ENCODE measurements at places on chromosomes 12 and 14.

DNA sequence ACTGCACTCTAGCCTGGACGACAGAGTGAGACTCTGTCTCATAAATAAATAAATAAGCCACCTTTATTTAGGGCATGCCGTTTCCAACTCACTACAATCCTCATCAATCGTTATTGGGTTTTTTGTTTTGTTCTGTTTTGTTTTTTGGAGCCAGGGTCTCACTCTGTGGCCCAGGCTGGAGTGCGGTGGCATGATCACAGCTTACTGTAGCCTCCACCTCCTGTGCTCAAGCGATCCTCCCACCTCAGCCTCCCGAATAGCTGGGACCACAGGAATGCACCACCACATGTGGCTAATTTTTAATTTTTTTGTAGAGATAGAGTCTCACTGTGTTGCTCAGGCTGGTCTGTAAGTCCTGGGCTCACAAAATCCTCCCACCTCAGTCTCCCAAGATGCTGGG, 3.6 kb upstream of the ANAPC5 start:
- no peak for DNase-seq

GRCh38 chr14:65753061-65753460, 340.5 kb downstream of the FUT8 start:
- no peak for DNase-seq

DNA sequence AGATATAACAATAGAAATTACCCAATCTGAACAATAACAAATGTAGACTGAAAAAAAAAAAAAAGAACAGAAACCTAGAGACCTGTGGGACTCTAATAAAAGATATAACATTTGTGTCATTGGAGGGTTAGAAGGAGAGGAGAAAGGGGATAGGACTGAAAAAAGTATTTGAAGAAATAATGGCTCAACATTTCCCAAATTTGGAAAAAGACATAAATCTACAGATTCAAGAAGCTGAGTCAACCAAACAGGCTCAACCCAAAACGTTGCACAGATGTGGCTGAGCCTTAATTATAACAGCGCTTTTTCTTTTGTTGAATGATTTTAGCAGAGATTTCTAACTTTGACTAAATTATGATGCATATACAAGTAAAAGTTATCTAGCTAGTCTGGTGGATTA, 131.3 kb downstream of the TMTC3 start:
- no peak for DNase-seq

DNA sequence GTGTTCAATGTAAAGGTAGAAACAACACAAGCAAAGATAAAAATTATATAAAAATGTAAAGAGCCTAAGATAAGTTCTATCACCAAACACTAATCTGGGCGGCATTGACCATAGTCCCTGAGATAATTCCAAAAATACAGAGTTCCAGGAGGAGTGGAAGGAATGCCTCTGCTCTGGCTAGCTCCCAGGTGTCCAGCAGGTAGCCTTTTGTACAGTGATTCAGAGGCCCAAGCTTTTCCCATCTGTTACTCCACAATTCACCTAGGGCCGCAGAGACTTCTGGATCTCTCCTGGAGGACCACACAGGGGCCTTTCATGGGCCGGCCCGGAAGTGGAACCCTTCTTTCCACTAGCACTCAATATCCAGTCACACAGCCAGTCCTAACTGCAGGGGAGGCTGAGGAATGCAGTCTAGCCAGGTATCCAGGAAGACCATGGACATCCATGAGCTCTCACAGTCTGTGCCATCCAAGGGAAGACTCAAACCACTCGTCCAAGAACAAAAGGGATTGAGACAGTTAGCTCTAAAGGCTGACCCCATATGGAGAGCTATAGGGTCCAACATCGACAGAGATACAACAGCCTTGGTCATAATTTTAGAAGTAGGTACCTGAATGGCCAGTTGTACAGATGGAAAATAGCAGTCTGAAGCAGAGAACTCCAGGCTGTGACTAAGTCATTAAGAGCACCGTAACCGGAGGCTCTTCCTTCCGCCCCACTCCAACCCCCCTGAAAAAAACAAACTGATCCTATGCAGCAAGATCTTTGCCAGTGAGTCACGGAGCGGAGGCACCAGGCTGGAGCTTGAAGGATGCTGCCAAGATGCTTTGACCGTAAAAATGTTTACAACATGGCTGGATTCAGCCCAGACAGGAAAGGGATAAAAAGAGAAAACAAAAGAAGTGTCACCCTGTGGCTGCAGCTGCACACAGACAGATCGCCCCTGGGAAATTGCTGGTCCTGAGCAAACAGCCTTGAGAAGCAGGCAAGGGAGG, 204.8 kb downstream of the NUAK1 start:
- DNase-seq, result no peak

DNA sequence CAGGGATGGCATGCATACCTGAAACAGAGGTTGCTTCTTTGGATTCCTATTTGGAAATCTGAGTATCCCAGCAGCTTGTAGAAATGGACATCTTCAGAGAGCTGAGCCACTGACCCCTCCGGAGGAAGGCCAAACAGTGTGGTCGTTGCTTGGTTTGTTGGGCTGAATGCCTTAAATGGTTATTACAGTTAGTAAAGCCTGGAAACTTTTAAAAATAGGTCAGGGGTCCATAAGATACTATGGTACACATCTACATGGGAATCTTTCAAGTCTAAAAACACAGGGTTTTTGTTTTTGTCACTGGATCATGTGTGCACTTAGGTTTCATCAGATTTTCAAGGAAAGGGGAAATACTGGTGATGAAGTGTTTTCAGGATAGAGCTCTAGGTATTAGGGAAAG, 7.7 kb downstream of the DYRK2 start:
- no peak for DNase-seq

DNA sequence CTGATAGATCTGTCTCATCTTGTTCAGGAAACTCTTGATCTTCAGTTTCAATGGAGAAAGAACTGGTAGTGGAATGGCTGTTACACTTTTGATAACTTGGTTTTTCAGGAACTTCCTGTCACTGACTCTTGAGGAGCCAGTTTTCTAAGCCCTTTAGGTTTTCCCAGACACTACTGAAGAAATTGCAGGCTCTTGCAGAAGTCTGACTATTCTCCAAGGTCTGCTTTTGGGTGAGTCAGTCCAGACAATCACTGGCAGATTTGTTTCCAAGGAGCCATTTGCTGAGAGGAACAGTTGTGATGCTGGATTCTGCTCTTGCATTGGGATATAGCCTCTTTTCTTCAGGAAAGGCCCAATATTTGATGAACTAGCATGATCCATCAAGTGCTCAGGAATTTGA, 468.0 kb downstream of the FUT8 start:
- DNase-seq, result no peak

DNA sequence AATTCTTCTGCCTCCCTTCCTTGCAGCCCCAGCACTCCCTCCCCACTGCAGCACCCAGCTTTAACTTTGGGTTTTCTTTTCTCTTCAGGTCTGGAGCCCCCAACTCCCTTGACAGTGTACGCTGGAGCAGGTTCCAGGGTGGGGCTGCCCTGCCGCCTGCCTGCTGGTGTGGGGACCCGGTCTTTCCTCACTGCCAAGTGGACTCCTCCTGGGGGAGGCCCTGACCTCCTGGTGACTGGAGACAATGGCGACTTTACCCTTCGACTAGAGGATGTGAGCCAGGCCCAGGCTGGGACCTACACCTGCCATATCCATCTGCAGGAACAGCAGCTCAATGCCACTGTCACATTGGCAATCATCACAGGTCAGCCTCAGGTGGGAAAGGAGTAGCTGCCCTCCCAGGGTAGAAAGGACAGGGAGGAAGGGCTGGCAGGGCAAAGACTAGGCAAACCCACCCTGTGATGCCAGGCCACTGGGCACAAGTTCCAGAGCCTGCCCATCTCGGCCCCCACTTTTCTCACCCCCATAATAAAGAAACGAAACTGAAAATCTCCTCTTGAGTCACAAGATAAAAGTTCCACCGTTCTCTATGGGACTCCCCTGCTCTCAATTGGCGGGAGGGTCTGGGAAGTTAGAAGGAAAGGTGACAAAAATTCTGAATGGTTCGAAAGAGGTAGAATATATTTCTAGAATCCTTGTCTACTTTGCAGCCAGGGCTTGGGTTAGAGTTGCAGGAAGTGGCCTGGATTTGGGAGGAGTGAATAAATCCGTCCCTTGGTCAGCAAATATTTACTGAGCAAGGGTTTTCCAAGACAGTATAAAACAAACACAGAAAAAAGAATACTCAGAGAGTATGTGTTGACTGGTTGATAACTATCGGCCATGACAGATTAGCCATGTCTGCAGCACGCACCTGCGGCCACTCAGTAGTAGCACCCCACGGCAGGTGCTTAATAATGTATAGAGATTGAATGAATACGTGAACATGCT, 3.2 kb downstream of the LAG3 start:
- no peak for DNase-seq

GRCh38 chr14:89194376-89194775, 222.7 kb downstream of the FOXN3 start:
- no peak for DNase-seq

DNA sequence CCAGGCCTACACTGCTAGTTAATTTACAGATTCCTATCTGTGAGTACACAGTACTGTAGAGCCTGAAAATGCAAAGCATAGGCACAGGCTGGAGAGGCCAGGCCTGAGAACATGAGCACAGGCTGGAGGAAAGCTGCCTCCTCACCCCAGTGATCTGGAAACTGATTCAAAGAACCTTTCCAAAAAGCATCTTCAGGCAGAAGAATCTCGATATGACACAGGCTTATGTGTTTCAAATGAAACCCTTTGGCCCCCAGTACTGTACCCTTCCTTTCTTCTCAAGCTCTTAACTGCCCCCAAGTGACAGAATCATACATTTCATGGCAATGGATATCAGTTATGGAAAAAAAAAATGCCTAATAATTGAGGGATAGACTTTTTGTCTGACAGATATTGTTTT, 122.0 kb downstream of the KCNC2 start:
- DNase-seq, result no peak

DNA sequence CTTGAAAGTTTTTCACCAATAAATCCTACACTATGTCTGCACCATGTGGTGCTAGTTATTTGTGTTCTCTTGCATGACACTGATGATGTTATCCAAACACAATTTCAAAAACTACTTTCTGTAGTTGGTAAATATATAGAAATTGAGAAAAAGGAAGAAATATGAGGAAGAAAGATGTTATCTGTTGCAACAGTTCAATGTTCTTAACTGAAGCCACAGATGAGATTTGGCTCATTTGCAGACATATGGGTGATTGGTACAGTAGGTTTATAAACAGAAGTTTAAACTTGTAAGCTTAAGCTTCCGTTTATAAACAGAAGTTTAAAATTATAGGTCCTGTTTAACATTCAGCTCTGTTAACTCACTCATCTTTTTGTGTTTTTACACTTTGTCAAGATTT, at the start of gene CLEC12A:
CLEC12A (plus strand) TSS at position 229 of the 400 bp plus-strand sequence. CDS start 188 bp downstream, outside the sequence.
- peak; percentile 78 for DNase-seq

DNA sequence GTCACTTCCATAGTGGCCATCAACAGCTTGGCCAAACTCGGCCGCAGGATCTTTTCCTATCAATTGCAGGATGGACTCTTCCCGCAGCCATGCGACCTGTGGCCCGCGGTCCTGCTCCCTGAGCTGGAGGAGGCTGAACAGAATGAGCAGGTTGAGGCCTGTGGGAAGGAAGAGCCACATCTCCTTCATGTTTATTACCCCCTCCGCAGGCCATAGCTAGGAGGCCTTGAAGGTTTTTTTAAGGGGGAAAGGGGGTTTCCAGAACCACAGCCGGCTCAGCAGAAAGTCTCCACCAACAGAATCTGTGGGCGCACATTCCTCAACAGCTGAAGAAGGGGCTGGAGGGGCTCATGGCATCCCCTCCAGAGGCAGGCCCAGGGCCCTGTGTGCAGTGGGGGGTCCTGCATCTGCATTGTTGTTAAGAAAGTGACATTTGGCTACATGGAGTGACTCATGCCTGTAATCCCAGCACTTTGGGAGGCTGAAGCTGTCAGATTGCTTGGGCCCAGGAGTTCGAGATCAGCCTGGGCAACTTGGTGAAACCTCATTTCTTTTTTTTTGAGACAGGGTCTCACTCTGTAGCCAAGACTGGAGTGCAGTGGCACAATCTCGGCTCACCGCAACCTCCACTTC, 25.2 kb upstream of the PPP1R13B start:
- DNase-seq, result no peak

GRCh38 chr14:69366761-69367160, 31.3 kb downstream of the ERH start:
- DNase-seq, result no peak

Measured in inflammatory macrophage treated with lipopolysaccharide for 1 hour (primary cell).